Right lung (tissue), 10 donors: ENCODE measurements at places on chromosomes 1 and 21. TPM values are rescaled to one million over a fixed set of nuclear protein-coding genes. Genes with fewer than 3 reads are reported as not detected.

TEDDM1 gene
- 0.24 TPM for polyA plus RNA-seq

HES5 gene
- 0.88 TPM for polyA plus RNA-seq

- no peak for DNase-seq
Observed at GRCh38 chr1:24951810-24952412, 21.8 kb upstream of the RUNX3 start.

DNA sequence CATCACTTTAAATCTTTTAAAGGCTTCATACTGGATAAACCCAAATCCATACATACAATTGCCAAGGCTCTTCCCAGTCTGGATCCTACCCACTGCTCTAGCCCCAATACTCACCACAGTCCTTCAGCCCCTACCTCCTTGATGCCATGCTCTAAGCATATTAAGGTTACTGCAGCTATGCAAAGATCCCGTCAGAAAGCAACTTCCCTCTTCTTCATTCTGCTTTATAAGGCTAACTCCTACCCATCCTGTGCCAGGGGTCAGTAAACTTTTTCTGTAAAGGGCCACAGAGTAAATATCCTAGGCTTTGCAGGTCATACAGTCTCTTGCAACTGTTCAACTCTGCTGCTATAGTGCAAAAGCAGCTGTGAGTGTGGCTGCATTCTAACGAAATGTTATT, 34.3 kb upstream of the MTF1 start:
- DNase-seq = no peak

GRCh38 chr1:30332116-30333094, 391.0 kb downstream of the MATN1 start:
- DNase-seq = no peak

DNA sequence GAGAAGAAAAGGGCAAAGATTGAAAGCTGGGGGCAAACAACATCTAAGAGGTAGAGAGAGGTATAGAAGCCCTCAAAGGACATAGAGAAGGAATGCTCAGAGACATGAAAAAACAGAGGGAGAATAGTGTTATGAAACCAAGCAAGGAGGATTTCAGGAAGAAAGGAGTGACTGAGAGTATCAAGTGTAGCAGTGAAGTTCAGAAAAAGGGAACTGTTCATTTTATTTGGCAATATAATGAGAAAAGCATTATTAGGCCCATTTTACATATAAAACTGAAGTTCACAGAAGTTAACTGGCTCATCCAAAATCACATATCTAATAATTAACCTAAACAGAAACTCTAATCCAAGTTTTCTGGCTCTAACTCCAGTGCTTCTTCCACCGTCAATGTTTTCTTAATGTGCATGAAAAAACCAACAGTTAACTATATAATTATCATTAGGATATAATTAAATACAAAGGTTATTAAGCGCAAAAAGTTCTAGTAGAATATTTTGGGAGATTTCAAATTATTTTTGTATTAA, 17.7 kb downstream of the NEXN start:
- no peak for DNase-seq
